ENCODE measurements at places on chromosomes 12 and 14.

- no peaks in the 10 kb centered on the region for H3K4me1 ChIP-seq
- H3K36me3 ChIP-seq, result no peaks in the 10 kb centered on the region
- H3K27me3 ChIP-seq, result no peaks in the 10 kb centered on the region
- H3K4me3 ChIP-seq, result no peak overlapping the region
- no peak for DNase-seq
These were observed 53.7 kb upstream of the PELI2 start for GRCh38 chr14:56064513-56064912.

DNA sequence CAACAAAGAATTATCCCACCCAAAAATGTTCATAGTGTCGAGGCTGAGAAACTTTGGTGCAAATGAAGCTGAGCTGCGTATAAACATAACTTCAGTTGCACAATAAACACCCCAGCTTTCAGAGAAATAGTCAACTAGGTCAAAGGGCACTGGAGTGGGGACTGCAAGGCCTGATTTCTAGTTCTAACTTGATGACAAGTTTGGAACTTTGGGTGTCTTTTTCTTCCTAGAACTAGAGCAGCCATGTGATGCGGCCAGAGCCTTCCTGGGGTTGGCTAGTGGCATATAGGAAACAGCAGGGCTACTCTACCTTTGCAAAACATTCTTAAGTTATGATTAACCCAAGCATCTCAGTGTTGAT lies 298.4 kb upstream of the AMIGO2 start:
- no peak overlapping the region for H3K27ac ChIP-seq
- peaks cover 17% of the 10 kb centered on the region for H3K4me1 ChIP-seq
- no peak overlapping the region for H3K4me3 ChIP-seq

DNA sequence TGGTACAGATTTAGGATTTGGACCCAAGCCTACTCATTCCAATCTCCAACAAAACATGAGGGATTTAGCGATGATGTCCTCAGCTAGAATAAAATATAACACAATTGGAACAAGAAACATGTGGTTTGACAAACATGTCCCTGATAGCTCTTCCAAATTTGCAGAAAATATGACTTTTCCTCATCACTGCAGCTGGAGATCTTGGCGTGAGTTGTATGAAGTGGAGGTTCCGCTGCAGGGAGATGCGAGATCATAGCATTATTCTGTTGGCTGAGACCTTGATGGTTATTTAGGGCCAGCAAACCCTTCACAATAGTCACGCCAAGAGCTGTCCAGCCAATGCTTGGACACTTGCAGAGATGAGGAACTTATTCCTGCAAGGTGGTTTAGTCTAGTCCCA lies 413.4 kb upstream of the TBX3 start:
- H3K27me3 ChIP-seq, result no peaks in the 10 kb centered on the region
- H3K4me1 ChIP-seq, result peaks cover 3% of the 10 kb centered on the region
- no peak for DNase-seq
- H3K4me3 ChIP-seq, result no peak overlapping the region
- no peak overlapping the region for H3K27ac ChIP-seq

DNA sequence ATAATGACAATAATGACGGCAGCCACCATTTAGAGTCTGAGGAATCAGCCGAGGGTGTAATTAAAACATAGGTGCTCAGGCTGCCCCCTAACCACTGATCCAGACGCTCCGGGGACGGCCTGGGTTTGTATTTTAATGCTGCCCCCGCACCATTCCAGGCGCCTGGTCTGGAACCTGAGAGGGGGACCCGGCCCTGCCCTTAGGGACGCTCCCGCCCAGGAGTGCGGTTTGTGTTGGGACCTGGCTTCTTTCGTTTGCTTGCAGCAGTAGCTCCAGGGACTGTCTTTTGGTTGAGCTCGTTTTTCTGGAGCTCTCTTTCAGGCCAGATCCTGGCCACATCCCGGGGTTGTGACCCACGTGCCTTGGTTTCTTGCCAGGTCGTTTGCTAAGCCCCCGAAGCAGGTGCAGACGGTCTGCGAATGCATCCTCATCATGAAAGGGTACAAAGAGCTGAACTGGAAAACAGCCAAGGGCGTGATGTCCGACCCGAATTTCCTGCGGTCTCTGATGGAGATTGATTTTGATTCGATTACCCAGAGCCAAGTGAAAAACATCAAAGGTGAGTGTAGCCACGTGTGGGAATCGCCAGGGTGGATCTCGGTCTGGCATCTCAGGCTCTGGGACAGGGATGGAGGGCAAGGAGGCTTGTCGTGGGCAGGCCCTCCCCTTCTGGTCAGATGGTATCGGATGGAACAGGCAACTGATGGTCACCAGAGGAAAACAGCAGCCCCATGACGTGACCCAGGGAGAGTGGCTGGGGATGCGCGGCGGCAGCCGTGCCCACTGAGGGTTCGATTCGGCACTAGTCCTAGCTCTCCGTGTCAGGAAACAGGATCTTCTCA lies 63.5 kb downstream of the CCDC92 start:
- no peak for DNase-seq
- H3K27me3 ChIP-seq, result no peaks in the 10 kb centered on the region
- no peak overlapping the region for H3K4me3 ChIP-seq

Measured in lower lobe of right lung (tissue), 2 donors.